ENCODE measurements at places on chromosomes 13 and 19. TPM values are rescaled to one million over a fixed set of nuclear protein-coding genes. Genes with fewer than 3 reads are reported as not detected.

Gene ZNF555
- 2.7 TPM for total RNA-seq

Gene PVR
- 1.7 TPM for total RNA-seq

Gene KLK4
- not detected for total RNA-seq

Gene CCDC122
- 1.2 TPM for total RNA-seq

Gene MUC16
- under 0.01 TPM for total RNA-seq

Gene FPR3
- not detected for total RNA-seq

Gene PRR36
- 0.13 TPM for total RNA-seq

Gene ATP1A3
- 1.9 TPM for total RNA-seq

Gene SKA3
- 33.2 TPM for total RNA-seq

Gene KLK6
- not detected for total RNA-seq

Gene TSKS
- total RNA-seq, result 0.86 TPM

Data from activated CD4-positive, alpha-beta memory T cell treated with anti-CD3 and anti-CD28 coated beads, Interleukin-2, amount 10 ng/mL, durations not matched to agents 7 days and 5 days (primary cell).